NCI-H748 treated with DMSO at 0.1 percent for 48 hours (cell line): ENCODE measurements at places on chromosomes 3 and 15.
A peak's percentile ranks its signal among the peaks of the same experiment; 100 is the strongest.

GRCh38 chr15:40217166-40217824 lies 21.6 kb upstream of the PAK6 start:
- DNase-seq, result peak; percentile 28

- DNase-seq, result no peak
Measured at GRCh38 chr3:8506571-8507061, 5.0 kb downstream of the LMCD1 start.

DNA sequence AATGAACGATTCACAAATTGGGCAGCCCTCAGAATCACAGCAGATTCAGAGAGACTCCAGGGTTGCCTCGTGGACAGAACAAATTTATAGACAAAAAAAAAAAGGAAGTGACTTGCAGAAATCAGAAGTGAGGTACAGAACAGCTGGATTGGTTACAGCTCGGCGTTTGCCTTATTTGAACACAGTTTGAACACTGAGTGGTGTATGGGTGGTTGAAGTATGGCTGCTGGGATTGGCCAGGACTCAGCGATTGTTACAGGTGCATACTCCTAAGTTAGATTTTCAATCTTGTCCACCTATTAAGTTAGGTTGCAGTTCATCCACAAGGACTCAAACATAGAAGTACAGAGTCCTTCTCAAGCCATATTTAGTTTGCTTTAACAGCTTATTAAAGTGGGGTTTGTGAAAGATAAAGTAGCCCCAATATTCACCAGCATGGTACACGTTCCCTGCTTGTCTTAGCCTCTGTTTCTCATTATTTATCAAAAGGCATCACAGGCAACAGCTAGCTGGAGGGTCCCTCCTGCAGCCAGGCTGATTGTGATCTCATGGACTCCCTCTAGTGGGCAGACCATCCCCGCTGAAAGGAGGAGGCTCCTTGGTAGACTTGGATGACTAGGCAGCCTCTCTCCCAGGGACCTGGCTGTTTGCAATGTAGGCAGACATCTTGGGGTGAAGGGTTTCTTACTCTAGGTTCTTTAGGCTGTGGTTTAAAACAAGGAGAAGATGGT lies 17.6 kb upstream of the ALDH1L1 start:
- DNase-seq, result peak; percentile 35

DNA sequence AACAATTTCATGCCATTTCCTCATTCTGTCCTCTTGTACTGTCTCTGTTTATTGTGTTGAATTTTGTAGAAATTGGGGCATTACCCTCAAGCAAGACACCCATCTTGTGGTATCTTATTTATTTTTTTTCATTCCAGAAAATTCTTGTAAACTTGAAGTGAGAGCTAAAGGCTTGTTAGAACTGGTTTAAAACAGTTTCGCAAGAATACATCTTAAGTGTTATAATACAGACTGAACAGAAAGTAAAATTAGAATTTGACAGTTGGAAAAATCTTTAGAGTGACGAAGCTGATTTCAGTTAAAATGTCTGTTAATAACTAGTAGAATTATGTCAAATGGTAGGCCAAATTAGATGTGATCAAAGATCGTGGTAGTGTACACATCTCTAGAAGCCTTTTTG lies 26.9 kb downstream of the RNF13 start:
- no peak for DNase-seq

DNA sequence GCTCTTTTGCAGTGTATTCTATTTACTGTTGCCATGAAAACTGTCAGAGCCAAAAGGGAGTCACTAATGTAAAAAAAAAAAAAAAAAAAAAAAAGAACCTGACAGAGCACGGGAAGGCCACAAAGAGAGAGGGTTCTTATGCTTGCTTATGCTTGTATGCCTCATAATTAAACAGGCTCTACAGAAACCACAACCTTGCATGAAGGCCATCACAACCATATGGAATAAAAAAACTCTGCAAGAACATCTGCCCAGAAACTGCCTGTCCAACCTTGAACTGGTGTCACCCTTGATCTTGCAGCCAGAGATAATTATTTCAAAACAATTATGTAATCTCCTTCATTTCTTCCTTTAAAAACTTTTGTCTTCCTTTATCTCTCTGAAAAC lies 50.1 kb downstream of the CFAP20DC start:
- no peak for DNase-seq

DNA sequence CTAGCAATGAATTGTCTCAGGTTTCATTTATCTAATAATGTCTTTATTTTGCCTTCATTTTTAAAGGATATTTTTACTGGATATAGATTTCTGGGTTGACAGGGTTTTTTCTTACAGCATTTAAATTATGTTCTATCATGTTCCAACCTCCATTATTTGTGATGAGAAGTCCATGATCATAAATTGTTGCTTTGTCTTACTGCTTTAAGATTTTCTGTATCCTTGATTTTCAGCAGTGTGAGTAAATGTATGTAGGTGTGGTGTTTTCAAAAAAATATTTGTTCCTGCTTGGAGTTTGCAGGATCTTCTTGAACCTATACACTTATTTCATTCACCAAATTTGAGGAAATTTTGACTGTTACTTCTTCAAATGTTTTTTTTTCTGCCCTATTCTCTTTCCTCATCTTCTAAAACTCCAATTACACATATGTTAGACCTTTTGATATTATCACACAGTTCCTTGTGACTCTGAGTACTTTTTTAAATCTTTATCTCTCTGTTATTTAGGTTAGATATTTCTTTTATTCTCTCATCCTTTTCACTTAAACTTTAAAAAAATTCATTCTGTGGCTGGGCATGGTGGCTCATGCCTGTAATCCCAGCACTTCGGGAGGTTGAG lies 43.7 kb upstream of the SELENOK start:
- DNase-seq, result no peak

- DNase-seq, result no peak
Measured at GRCh38 chr3:60792249-60792852, 458.9 kb downstream of the FHIT start.

DNA sequence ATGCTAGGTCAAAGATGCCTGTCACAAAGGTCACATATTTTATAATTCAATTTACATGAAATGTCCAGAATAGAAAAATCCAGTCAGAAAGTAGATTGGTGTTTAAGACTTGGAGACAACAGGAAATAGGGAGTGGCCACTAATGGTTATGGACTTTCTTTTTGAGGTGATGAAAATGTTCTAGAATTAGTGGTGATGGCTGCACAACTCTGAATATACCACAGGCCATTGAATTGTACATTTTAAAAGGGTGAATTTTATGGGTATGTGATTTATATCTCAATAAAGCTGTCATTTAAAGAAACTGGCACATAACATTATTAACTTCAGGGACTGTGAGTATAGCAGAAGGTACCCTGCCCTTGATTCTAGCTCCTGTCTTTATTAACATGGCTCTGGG lies 15.8 kb downstream of the SPG11 start:
- DNase-seq, result no peak

DNA sequence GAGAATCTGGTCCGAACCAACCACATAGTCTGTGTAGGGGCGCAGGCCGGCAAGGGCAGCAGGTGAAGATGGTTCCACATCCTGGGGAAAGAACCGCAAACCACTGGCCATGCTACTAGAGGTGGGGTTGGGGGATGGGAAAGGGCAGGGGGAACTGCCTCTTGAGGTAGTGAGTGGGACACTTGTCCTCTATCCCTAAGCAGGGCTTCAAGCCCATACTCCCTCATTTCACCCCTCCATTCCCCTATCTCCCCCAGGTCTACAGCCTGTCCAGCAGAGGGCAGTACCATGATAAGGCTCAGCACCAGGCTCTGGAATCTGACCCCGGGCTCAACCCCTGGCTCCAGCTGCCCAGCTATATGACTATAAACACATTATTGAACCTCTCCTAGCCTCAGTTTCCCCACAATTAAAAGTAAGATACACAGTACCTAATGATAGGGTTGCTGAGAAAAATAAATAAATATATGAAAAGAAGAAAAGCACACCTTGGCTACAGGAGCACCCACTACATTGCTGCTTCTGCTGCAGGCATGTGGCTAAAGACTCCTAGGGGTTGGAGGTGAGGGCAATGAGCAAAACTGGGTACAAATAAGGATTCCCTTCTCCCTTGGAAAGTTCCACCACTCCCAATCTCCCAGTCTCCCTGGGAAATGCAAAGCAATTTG lies 6.3 kb downstream of the GORASP1 start:
- no peak for DNase-seq

DNA sequence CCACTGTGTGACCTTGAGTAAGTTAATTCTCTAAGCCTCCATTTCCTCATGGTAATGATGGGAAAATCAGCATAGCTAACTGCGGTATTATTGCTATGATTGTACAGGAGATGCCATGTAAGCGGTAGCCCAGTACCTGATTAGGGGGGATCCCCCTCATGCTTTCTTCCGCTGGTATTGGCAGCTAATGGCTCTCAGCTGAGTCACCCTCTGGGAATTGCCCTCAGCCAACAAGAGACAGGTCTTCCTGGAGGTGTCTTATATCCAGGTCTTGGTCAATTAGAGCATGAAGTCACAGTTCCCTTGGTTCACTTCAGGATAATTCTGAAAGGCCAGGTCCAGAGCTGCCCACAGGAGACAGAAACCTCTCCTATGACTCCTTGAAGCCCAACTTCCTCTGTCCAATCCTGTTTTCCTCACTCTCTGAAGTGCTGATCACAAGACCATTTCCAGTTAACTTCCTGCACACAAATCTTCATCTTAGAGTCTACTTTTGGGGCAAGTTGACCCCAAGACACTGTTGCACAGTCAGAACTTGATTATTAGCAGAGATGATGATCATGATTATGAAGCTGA lies 724.7 kb upstream of the ZNF385D start:
- DNase-seq, result no peak

DNA sequence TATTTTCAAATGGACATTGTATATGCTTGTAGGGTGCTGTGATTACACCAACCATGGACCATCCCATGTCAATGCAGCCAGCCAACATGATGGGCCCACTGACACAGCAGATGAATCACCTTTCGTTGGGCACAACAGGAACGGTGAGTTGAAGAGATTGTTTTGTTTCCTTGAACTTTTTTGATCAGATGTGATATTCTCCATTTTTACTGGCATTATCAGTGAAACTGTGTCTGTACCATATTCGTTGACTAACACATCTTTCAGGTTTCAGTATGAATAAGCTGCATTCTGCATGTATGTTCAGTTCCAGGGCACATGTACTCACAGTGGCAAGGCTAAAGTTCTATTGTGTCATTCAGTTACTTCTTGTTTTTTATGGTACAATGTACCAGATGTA lies 655.2 kb downstream of the RBMS3 start:
- DNase-seq, result no peak

DNA sequence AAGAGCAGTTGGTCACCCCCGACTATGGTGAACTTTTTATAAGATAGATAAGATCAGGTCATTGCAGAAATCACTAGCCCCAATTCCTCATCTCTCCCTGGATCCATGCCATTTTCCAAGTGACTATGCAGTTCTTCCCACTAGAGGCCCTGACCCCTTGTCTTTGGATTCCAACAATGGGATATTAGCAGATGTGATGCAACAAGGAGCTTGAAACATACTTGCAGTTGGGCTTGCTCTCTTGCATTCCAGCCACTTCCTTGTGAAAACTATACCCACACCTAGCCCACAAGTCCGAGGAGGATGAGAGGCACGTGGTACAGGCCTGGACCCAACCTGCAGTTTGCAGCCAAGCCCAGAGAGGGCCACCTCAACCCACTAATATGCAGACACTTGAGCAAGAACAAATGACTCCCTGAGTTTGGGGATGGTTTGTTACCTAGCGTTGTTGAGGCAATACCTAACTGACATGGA lies 60.6 kb downstream of the SUCLG2 start:
- DNase-seq, result no peak

- no peak for DNase-seq
Measured at GRCh38 chr3:54849360-54849759, 78.5 kb downstream of the LRTM1 start.

DNA sequence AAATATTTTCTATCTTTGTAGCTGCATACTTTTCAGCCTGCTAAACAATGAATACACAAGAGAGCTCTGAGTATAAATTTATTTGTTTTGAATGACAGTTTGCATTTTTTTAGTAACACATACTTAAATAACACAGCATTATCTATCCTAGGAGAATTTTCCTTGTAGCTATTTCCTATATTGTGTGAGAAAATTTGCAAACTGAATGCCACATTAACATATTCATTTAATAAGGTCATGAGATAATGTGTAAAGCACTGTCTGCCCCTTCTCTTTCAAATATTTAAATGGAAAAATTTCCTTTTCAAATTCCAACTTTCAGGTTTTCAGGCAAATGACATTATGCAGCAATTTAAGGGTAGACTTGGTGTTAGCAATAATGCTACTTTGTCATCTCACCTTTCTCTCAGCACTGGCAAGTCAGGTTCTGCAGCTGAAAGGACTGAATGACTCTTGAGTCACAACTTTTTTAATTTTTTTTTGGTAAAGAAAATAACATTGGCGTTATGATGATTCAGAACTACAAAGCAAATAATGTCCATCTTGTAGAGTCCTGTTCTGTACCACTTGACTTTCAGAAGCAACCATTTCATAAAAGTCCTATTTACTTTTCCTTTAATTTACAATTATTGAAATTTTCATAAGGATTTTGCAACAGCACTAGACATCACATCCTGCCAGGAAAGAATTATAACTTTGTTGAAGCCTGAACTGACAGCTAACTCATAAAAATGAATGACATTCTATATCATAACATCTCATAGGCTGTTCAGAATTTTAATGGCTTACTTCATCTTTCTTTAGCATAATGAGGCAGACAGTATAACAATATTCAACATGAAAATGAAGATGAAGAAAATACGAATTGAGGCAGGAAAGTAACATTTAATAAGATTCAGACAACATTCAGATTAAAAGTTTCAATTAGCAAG lies 681.6 kb upstream of the SEMA6D start:
- DNase-seq, result no peak

DNA sequence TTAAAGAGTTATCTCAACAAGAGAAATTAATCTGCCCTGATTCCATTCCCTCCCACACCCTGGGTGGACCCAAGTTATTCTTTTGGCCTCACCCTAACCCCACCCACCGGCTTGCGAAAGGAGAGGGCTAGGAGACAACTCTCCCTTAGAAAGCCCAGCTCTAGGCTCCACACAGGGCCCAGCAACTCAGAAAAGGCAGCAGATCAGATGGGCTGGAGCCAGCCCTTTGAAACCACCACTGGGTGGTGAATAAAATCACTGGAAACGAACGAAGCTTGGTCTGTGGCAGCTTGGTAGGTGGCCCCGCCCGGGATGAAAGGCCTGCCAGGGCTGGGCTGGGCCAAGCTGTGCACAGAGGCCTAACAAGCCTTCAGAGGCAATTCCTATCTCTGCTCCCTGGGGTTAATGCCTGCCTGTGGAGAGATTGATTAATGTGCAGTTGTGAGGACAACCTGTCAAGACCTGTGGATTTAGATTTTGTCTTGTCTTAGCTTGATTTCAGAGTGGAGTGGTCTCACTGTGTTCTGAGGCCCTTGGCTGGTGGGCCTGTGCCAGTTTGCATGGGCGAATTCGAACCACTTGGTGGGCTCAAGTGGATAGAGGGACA lies 38.8 kb downstream of the BHLHE40 start:
- no peak for DNase-seq

GRCh38 chr3:141529717-141530414 lies 43.0 kb downstream of the RASA2 start:
- DNase-seq, result no peak
